ENCODE measurements at places on chromosomes 16 and 17.

GRCh38 chr17:73551144-73551543, 93.1 kb downstream of the SDK2 start:
- no peak for DNase-seq

DNA sequence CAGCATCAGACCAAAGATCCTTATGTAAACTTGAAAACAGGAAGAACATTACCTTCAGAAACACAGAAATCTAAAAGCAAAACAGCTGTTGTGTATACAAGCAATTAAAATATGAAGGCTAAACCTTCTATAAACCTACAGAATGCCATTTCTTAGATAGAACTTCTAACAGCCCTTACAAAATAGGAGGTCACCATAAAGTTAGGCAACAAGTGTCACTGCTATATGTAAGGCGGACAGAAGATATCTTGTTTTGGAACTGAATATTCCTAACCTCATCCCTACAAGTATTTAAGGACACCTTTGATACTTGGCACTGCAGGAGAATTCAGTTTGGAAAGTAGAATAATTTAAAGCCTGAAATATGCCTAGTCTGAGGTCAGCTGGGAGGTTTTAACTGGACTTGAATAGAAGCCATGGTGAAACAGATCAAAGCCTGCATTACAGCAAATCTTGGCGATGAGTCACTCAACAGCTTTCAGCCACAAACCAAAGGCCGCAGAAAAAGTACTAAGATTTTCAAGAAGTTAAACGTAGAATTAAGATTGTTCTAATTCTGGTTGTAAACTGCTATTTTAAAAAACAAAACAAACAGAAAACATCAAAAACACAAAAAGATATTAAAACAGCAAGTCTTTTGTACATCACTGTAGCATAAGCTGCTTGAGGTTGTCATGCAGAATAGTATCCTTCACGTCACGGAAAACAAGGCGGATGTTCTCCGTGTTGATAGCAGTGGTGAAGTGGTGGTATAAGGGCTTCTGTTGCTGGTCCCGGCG, 42.7 kb downstream of the GNA13 start:
- peak; percentile 30 for DNase-seq

DNA sequence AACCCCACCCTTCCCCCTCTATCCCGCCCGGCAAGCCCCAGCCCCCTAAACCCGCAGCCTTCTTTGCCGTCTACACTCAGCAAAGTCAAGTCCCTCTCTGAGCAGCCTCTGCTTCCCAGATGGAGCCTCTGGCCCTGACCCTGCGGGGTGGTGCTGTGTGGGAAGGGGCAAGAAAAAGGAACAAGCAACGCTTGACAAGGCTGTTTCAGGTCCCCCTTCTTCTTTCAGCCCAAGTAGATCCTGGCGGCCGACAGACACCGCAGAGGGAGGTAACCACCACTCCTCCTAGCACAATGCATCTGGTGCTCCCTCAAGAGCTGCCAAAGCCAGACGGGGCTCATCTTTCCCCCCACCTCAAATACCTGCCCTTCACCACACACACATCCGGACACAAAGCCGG, 178.3 kb downstream of the ENGASE start:
- DNase-seq: no peak

DNA sequence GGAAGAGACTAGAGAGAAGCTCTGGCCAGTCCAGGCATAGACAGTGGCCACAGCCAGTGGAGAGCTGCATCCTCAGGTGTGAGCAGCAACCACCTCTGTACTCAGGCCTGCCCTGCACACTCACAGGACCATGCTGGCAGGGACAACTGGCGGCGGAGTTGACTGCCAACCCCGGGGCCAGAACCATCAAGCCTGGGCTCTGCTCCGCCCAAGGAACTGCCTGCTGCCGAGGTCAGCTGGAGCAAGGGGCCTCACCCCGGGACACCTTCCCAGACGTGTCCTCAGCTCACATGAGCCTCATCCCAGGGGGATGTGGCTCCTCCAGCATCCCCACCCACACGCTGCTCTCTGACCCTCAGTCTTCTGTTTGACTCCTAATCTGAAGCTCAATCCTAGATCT, 3.2 kb downstream of the RHBDF1 start:
- DNase-seq: no peak

GRCh38 chr16:79628501-79628975, 28.0 kb upstream of the MAF start:
- DNase-seq: peak; percentile 55

- peak; percentile 65 for DNase-seq
Measured at GRCh38 chr17:40323391-40324381, 14.7 kb downstream of the RARA start.

- DNase-seq: peak; percentile 66
Measured at GRCh38 chr17:40443196-40443987, at the start of gene IGFBP4. Gene IGFBP4, plus strand, starts transcription at chr17:40443450. Its CDS starts 286 bp downstream, at chr17:40443736.

DNA sequence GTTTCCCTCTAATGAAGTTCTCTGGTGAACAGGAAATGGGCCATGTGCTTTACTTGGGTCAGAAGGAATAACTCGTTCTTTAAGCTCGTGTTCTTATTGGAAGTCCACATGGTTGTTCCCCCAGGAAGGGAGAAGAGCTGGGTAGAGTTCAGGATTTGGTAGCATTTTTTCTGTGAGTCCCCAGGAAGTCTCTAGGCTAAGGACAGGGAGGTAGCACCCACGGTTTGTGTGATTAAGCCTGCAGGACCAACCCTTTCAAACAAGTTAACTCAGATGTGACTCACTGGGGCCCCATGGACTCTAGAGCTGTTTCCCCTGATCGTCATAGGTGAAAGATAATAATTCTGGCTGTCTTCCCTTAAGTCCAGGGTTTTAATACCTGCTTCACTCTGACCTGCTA, 16.4 kb downstream of the SAP30BP start:
- DNase-seq: no peak

GRCh38 chr17:489758-490329, 137.2 kb upstream of the RPH3AL start:
- DNase-seq: peak; percentile 72

GRCh38 chr17:36142235-36142634, 34.2 kb downstream of the TBC1D3B start:
- DNase-seq: no peak

- peak; percentile 34 for DNase-seq
Measured at GRCh38 chr16:10314811-10315210, 71.0 kb upstream of the ATF7IP2 start.

DNA sequence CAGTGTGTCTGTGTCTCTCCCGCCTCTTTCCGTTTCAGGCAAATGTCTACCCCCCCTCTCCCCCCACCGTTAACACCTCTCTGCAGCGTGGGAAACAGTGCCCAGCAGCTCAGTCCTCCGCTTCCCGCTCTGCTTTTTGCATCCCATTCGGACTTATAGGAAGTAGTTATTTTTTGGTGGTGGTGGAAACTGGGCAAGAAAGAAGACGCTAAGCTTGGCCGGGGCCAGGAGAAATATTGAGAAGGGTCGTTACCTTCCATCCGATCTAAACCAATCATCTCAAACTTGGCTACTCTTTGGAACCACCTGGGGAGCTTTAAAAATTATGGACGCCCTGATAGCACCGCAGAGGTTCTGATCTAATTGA, 499 bp upstream of the HLF start:
- no peak for DNase-seq

DNA sequence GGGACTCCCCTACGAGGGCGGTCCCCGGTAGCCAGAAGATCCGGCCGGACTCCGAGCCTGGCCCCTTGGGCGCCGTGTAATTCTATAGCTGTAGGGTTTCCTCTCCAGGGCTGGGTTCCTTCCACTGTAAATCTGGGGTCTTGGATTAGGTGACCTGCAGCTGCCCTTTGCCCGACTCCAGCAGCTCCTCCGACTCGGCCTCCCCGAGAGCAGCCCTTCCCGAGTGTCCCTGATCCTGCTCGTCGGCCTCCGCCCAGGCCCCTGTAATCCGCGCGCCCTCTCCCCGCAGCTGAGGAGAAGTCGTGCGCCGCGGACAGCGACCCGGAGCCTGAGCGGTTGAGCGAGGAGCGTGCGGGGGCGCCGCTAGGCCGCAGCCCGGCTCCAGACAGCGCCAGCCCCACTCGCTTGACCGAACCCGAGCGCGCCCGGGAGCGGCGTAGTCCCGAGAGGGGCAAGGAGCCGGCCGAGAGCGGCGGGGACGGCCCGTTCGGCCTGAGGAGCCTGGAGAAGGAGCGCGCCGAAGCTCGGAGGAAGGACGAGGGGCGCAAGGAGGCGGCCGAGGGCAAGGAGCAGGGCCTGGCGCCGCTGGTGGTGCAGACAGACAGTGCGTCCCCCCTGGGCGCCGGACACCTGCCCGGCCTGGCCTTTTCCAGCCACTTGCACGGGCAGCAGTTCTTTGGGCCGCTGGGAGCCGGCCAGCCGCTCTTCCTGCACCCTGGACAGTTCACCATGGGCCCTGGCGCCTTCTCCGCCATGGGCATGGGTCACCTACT, 5.5 kb downstream of the TBX2 start:
- DNase-seq: no peak

DNA sequence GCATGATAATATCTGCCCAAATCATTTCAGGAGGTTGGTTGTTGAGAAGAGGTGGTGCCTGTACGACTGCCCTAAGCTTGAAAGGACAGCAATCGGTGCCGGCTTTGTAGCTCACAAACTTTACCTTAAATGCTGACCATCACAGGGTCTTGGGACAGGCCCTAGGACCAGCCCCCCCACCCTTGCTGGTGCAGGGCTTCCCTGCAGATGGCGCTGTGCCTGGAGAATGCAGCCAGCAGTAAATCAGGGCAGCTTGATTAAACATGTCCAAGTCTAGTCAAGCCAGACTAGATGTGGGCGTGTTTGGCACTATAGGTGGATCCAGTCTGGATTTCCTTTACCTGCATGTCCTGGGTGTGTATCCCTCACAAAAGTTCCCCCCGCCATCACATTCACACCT, 135.5 kb upstream of the CRHR1 start:
- DNase-seq: no peak

- DNase-seq: no peak
Measured at GRCh38 chr17:56447171-56447570, 146.3 kb upstream of the NOG start.

DNA sequence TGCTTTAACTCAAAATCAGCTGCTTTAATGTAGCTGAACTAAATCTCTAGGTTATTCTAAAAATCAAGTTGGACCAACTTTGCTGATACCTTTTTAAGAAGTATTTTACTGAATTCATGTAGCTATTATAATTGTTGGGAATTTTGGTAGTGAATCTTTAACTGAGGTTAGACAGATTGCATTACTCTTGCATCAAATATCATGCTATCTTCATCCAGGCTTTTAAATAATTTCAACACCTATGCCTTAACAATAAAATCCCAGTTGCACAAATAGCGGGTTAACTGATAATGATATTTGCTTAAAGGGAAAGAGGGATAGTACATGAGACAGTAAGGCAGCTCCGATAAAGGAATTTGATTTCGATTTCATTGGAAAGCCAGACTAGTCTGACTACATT, 241.3 kb upstream of the TBX2 start:
- DNase-seq: no peak

GRCh38 chr17:57527221-57528057, 217.7 kb downstream of the CCDC182 start:
- DNase-seq: no peak

DNA sequence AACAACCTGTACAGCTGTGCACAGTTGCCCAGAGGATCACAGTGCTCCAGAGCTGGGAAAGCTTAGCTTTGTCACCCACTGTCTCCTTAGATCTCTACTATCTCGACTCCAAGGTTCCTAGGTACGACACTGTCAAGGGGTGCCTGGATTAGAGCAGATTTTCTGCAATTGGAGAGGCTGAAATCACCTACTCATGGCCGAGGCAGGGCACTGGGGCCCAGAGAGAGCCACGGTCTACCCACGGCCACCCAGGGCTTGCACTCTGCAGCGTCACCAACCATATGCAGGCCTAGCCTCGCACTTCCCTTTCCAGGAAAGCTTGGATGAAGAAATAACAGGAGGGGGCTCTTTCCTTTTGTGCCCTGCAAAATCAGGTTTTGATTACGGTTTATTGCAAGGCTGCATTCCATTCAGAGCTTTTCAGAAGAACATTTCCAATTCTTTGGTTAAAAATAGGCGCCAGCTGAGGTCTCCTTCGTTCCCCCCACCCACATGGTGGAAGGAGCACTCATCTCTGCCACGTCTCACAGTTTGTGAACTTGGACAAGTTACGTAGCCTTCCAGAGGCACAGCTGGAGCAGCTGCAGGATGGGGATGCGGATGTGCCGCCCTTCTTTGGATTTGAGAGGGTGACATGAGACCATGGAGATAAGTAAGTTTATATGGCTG, 80.0 kb downstream of the IRX5 start:
- DNase-seq: no peak

- DNase-seq: no peak
Measured at GRCh38 chr16:79593074-79593531, 7.4 kb downstream of the MAF start.

DNA sequence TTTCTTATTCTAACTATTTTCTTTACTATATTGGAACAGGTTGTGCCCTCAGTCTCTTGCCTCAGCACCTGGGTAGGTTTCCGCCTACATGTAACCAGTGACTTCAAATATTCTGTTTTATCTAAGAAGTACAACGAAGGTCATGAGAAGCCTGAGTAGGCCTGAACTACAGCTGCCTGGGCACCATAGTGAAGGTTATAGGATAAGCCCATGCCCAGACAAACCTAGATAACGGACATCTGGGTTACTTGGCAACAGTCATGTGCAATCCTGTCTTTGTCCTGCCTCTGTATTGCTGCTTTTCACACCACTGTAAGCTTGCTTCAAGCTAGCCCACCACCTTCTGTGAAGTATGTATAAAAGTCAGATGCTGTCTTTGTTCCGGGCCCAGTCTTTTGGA, 25.4 kb upstream of the ARL4D start:
- no peak for DNase-seq

- no peak for DNase-seq
Measured at GRCh38 chr17:47990962-47991731, 20.2 kb downstream of the CDK5RAP3 start.

GRCh38 chr17:29368926-29369325, 21.2 kb upstream of the TAOK1 start:
- no peak for DNase-seq

GRCh38 chr16:81210807-81211206, 27.7 kb upstream of the BCO1 start:
- no peak for DNase-seq

- no peak for DNase-seq
Measured at GRCh38 chr17:2419486-2419885, 18.6 kb upstream of the MNT start.

GRCh38 chr16:19375561-19376158, 42.0 kb upstream of the TMC5 start:
- DNase-seq: no peak

- no peak for DNase-seq
Measured at GRCh38 chr16:73753931-73754330, 542.7 kb upstream of the PSMD7 start.

Data from CD4-positive, alpha-beta T cell treated with Interleukin-6 at 100 ng/mL for 8 hours (primary cell).